Hematopoietic multipotent progenitor cell treated with erythropoietin and hydrocortisone succinate and interleukin-3 and kit ligand, for 17 days (in vitro differentiated cells): ENCODE measurements at places on chromosomes 5 and 9.

GRCh38 chr5:134465816-134466240 lies 54.1 kb upstream of the CDKN2AIPNL start:
- DNase-seq = peak; percentile 80

GRCh38 chr5:143216211-143216610 lies 187.3 kb downstream of the NR3C1 start:
- DNase-seq = no peak

GRCh38 chr9:104774831-104775573 lies 11.1 kb downstream of the NIPSNAP3B start:
- no peak for DNase-seq

- no peak for DNase-seq
Measured at GRCh38 chr5:36630201-36631145, 24.1 kb downstream of the SLC1A3 start.

- DNase-seq = no peak
Measured at GRCh38 chr9:37221489-37222106, 101.2 kb downstream of the ZCCHC7 start.

- DNase-seq = no peak
Measured at GRCh38 chr5:79800979-79801827, 111.6 kb downstream of the CMYA5 start.

GRCh38 chr9:30504502-30504905 lies 1879.9 kb upstream of the ACO1 start:
- DNase-seq = no peak

DNA sequence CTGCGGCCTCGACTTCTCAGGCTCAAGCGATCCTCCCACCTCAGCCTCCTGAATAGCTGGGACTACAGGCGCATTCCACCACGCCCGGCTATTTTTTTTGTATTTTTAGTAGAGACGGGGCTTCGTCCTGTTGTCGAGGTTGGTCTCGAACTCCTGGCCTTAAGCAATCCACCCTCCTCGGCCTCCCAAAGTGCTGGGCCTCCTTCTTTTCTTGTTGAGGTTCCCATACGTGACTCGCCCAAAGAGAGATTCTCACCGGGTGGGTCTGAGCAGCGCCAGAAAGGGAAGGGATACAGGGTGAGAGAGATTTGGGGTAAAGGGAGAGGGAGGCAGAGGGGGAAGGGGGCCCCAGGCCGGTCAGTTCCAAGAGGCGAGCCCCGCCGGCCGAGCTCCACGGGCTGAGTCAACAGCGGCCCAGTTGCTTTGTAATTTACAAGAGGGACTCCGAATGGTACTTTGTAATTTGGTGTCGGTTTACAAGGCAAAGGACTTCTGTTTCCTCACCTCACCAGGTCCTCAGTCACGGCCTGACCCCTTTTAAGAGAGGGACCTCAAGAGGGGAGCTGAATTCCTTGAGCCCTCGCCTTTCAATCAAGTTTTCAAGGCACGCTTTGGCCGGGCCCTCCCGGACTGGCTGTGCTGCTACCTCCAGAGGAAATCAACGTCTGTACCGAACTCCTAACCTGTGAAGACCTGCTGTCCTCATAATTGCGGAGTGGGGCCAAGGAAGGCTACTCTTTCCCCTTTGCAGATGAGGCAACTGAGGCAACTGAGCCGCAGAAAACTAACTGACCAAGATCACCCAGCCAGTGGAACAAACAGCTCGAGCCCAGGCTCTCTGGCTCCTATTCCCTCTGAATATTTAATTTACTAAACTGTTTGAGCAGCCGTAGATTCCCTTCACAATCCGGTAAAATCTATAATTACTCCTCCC lies 3.3 kb upstream of the DMRT2 start:
- no peak for DNase-seq

DNA sequence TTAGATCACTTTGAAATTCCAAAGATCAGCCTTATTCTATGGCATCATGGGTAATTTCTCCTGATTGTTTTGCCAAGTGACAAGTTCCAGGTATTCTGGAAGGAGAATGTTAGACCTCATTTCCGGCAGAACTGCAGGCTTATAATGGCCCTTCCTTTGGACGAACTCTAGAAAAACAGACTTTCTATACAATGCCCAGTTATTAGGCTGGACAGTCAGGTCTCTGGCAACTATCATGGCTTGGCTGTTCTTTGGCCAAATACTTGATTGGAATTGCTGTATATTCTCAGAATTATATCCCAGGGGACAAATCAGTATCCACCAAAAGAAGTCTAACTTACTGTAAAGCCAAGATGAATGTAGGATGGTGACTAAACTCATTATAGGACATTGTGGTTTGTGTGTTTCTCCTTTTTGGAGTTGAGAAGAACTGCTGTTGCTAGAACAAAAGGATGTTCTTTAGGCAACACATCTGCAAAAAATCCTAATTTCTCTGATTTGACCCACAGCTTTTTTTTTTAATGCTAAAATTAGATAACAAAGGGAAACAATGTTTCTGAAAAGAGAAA lies 69.0 kb downstream of the ADAMTSL1 start:
- no peak for DNase-seq

GRCh38 chr5:167912941-167913665 lies 378.3 kb upstream of the WWC1 start:
- no peak for DNase-seq

- DNase-seq = no peak
Measured at GRCh38 chr9:128528445-128529160, 23.8 kb upstream of the SPTAN1 start.

GRCh38 chr5:57215629-57216195 lies 41.9 kb downstream of the GPBP1 start:
- DNase-seq = no peak

- no peak for DNase-seq
Measured at GRCh38 chr5:61120534-61120933, 41.7 kb downstream of the SMIM15 start.

- DNase-seq = no peak
Measured at GRCh38 chr5:78221964-78222451, 72.5 kb downstream of the AP3B1 start.

- DNase-seq = no peak
Measured at GRCh38 chr5:149267241-149267973, 4.3 kb upstream of the AFAP1L1 start.

DNA sequence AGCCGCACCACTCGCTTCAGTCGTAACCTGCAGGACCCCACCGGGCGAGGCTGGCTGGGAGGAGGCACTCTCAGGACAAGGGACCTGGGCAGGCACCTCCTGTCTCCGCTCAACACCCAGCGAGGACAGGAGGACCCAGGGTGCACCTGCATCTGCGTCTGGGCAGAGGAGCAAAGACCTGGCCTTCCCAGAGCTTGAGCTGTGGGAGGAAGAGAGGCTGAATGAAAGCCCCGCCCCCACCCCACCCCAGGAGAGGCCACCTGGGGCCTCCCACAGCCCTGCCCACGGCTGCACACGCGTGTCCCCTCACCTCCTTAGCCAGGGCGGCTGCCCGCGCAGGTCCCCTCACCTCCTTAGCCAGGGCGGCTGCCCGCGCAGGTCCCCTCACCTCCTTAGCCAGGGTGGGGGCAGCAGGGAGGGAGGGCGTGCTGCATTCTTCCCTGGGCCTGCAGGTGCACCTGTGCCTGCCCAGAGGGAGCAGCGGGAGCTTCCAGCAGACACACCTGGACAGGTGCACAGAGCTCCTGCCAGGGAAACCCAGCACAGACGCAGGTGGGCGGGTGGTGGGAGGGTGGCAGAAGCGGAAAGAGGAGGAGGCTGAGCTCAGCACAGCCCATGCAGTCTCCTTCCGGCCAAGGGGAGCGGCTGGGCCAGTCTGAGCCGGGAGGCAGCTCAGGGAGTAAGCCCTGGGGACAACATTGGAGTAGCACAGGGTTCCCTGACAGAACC lies 18.5 kb upstream of the SLC12A7 start:
- DNase-seq = no peak

- DNase-seq = no peak
Measured at GRCh38 chr9:81108391-81108790, 581.0 kb downstream of the TLE1 start.

DNA sequence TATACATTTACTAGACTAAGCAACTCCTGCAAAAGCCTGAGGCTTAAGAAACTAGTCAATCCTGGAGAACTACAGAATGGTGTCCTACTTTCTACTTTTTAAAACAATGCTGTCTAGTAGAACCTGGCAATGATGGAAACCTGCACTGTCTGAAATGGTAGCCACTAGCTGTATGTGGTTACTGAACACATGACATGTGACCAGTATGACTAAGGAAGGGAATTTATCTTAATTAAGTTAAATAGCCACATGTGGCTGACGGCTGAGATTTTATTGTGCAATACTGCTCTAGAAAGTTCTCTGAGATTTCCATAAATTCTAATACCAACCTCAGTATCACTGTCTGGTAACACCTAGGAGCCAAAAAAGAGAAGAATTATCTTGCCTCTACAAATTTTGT lies 44.9 kb upstream of the RAPGEF6 start:
- DNase-seq = no peak

DNA sequence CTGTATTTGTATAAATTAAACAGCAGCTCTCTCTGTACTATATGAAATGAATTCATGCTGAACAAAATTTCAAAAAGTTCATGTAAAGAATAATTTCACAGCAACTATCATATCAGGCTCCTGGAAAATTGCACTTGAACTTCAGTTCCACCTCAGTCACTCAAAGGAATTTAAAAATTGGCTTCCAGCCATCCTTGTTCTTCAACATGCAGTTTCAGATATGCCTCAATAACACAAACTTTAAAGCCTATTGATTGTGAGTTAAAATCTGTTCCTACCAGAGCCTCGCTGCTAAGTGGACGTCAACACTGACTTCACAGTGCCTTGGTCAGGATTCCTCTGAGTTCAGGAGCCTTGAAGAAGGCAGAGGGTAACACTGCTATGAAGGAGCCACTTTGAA lies 418.7 kb upstream of the WWC1 start:
- DNase-seq = no peak

GRCh38 chr9:113456235-113456634 lies 7.3 kb upstream of the RGS3 start:
- no peak for DNase-seq

DNA sequence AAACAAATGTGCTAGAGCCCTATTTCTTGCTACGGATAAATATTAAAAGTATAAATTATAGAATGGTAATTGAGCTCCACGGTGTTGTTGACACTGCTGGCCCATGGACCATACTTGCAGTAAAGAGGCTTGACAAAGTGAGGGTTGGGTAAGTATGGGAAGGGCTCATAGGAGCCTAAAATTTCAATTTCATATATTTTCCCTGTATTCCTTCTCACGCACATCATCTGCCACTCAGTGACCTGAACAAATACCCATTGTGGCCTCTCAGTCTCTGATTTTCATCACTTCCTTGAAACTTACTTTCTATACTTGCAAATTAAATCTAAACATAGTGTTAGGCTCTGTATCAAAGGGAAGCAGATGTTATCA lies 116.5 kb downstream of the PIK3R1 start:
- no peak for DNase-seq

DNA sequence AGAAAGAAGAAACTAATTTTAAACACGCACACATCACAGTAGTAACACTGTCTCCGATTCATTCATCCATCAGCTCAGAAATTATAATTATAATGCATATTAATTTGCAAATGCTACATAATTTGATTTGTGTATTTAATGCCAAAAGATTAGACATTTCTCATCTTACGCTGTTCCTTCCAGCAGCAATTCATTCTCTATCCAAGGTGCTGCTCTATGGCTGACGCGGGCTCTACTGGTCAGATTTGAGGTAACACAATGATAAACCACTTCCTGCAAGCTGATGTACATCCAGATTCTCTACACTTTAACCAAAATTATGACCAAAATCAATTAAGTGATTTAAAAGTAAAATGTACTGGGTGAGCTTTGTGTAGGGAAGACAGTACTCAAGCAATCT lies 77.9 kb upstream of the ICE1 start:
- DNase-seq = no peak

DNA sequence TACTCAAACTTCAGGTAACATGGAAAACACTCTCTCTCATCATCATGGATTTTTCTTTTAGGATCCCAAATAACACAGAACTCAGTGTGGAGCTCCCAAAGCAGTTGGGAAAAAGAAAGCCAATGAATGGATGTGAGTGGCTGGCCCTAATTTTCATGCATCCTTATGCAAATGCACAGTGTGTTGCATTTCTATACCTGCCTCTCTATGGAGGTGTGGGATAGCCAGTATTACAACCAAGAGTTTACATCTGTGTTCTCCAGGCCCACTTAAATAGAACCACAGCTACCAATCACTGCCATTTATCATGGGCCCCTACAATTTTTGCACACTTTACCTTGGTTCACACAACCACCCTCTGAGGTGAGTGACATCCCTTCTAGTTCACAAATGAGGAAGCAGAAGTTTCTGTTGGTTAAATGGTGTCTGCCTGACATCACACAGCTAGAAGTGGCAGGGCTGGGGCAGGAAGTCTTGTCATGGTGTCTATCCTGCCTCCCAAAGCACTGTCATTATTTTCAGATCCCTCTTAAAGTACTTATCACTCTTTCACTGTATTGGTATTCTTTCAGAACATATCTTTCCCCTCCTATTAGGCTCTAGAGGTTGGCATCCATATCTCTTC lies 17.3 kb downstream of the MAMDC2 start:
- no peak for DNase-seq

DNA sequence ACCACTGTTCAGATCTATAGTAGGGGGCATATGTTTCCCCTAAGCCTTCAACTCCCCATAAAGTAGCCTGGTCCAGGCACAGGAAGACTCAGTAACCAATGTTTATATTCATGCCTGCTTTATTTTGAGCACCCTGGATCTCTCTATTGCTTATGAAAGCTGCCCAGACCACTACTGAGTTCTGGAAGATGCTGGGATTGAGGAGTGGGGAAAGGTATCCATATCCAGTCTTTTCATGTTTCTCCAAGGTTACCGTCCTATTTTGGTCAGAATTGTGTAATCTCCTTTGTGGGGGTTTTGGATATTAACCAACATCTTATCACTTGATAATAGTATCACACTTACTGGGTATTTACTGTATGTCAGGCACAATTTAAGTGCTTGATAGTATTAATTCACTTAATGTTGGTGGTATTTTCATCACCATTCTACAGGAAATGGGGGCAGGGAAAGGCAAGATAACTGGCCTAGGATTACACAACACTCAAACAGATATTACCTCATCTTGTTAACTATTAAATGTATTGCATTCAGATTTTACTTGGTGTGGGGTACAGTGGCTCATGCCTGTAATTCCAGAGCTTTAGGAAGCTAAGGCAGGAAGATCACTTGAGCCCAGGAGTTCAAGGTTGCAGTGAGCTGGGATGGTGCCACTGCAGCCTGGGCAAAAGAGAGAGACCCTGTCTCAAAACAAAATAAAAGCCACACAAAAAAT lies 36.3 kb downstream of the RUSC2 start:
- DNase-seq = no peak

DNA sequence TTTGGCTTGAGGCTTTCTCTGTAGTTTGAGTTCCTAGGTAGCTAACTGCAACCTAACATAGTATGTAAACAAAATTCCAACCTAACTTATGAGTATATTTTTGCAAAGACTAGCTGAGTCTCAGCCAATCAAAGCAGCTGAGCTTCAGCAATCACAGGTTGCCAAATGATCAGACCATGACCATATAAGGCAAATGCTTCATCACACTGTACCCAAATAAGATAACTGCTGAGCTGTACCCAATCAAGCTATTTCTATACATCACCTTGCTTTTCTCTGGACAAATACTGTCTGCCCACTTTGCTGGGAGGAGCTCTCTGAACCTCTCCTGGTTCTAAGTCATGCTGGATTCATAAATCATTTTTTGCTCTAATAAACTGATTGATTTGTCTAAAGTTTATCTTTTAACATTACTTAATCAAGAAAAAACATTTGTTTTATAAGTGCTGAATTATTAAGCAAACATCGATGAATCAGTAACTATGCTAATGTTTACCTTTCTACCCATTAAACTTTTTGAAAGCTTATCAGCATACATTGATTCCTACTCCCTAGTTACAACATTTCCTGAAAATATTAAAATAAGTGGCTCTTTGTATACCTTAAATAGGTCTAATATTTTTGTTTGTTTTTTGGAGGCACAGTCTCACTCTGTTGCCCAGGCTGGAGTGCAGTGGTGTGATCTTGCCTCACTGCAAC lies 129.7 kb upstream of the PCA3 start:
- peak; percentile 48 for DNase-seq
